Omental fat pad (tissue), 4 donors: ENCODE measurements at places on chromosomes 6 and 20.

DNA sequence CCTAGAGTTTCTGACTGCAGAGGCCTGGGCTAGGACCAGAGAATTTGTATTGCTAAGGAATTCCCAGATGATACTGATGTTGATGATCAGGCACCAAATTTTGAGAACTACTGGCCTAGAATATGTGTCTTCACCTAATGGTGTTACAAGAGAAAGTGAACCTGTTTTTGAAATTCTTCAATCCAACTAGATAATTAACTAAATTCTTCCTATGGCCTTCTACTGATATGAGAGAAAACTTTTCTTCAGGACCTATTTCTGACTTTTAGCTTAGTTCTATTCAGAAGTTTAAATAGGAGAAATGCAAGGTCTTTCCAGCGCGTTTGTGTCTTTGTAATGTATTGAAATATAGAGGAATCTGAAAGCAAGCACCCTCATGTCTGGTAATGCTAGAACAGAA, 7.3 kb downstream of the NKAIN2 start:
- no peak for DNase-seq

DNA sequence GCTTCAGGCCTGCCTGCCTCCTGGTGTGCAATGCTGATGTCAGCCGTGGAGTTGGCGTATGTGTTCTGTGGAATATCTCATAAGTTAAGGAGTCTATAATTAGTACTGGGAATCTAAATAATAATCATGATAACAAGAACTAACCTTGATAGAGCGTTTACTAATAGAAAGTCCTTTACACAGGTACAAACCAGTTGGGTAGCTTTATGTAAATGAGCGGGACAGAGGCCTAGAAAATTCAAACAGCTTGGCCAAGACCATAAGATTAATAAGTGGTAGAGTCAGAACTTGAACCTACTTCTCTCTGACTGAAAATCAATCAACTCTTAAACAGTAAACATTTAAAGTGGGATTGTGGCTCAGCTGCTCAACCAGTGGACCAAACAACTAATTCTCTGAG, 570.9 kb upstream of the AGPAT4 start:
- no peak for DNase-seq

GRCh38 chr6:149405823-149406765, 6.0 kb downstream of the SUMO4 start:
- DNase-seq, result no peak

- no peak for DNase-seq
These were observed 37.1 kb downstream of the PIGU start for GRCh38 chr20:34639755-34640222.

DNA sequence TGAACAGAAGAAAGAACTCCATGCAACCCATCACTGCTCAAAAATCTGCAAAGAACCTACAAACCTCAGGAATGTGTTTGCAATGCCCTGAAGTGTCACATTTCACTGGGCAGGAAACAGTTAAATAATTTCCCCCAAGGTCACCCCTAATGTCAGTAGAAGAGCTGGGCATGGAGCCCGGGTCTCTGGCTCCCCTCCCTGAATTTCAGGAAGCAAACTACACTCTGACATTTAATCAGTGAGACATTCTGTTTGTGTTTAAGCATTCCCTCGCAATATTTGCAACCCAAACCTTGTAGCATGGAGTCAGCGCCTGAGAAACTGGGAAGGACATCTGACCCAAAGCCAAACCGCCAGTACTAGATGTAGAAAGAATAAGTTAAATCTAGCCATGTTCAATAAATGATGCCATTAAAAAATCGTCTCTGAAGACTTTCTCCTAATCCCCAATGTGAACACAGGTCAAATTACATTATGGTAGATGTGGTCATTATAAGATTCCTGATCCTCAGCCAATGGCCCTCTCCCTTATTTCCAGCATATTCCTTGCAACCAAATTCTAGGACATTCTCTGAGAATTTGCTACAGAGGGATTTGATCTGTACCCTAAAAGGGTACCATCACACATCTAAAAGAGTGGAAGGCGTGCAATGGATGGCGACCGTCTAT, 91.2 kb upstream of the ADTRP start:
- no peak for DNase-seq

GRCh38 chr6:105603788-105604586, 201.1 kb upstream of the PREP start:
- DNase-seq, result no peak

DNA sequence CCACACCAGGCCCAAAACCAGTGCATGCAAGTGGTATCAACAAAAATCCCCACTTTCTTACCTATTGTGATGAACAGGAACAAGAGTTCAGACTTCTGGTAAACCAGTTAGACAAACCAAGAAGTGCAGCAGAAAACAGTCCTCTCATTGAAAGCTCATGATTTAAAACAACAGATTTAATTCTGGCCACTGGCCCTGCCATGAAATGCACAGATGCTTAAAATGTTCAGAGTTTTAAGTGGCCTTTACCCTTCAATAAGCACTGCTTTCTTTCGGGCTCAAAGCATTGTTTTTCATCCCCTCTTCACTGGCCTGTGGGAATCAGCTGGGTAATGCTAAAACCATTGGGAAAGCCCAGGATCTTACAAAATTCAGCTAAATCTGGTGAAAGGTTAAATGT, 102.4 kb upstream of the ISM1 start:
- no peak for DNase-seq

GRCh38 chr6:43966374-43966658, 160.9 kb downstream of the MRPL14 start:
- no peak for DNase-seq

DNA sequence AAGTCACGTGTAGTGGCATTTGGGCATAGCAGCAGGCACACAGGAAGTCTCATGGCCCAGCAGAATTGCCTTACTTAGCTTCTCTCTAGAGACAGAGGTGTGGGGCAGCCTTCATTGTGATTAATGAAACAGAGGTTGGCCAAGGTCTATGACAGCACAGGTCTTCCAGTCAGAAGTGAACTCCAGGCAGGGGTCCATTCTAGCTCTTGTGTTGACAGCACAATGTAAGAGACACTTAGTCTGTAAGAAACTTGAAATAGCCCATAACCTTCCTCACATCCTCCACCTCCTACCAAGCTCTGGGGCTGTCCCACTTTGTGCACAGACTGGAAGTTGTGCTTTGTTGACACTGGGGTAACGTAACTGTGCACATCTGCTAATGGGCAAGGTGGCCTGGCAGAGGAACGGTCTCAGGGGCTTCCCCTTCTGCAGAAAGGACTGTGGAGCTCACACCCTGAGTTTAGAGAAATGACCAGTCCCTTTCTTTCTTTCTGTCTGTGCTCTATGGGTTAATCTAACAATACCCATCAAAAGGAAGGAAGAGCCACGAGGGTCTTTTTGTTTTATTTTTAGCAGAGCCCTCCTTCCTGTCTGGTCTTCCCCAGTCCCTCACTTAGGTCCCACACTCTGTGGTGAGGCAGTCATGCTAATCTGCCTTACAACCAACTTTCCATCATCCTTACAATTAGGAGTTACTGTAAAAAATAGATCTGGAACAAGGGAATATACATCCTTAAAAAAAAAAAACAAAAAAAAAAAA, 35.6 kb upstream of the TAGAP start:
- no peak for DNase-seq

DNA sequence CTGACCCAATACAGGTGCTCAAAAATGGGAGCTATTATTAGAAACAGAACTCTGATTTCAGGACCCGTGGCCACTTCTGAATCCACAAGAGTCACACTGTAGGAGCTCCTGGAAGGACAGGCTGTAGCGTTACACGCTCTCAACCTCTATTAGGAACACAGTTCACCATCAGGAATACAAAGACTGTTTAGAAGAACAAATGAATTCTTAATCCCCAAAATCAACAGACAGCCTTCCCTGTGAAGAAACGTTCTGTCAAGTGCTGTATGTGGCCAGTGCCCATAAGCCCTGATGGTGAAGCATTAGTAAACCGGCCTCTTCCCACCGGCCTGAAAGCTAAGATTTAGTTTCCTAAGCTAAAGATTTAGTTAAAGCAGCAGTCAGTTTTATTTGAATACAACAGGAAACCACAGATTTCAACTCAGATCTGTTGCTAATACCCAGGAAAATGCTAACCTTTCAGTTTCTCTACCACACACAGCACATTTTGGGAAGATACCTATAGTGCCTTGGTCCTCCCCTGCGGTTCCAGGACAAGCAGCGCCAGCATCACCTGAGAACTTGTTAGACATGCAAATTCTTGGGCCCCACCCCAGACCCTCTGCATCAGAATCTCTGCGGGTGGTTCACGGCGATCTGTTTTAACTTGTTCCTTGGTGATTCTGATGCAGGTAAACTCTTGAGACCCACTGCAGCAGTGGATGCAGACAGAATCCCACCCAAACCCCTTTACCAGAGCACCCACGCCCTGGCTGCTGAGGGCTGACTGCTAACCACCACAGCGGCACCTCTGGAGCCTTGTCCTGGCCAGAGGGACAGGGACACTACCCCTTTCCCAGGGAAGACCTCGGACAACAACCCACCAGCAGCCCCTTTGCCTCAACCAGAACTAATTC, 33.4 kb downstream of the MTRES1 start:
- DNase-seq, result no peak

DNA sequence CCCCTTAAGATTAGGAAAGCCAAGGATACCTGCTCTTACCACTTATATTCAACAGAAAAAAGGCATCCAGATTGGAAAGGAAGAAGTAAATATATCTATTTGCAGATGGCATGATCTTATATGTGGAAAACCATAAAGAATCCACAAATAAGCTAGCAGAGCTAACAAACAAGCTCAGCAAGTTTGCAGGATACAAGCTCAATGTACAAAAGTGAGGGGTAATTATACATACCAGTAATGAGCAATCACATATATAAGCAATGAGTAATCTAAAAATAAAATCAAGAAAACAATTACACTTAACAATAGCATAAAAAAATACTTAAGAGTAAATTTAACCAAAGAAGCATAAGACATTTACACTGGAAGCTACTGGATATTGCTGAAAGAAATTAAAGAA, 31.6 kb upstream of the HMGN3 start:
- no peak for DNase-seq
